ENCODE measurements at places on chromosomes 11 and 22.

DNA sequence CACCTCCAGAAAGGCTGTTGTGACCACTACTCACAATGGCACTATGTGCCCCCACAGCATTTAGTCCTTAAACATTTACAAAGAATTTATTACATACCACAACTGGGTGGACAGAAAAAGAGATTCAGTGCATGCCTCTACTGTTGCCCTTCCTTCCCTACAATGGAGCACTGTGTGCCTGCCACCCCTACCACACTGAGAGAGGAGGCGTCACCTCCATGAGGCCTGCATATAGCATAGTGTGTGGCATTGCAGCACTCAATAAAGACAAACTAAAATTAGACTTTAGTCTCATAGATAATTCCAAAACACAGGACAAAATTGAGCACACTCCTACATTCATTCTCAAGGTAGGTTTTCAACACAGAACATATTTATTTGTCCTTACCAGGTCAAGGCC lies 25.8 kb downstream of the THAP12 start:
- no peak for DNase-seq

DNA sequence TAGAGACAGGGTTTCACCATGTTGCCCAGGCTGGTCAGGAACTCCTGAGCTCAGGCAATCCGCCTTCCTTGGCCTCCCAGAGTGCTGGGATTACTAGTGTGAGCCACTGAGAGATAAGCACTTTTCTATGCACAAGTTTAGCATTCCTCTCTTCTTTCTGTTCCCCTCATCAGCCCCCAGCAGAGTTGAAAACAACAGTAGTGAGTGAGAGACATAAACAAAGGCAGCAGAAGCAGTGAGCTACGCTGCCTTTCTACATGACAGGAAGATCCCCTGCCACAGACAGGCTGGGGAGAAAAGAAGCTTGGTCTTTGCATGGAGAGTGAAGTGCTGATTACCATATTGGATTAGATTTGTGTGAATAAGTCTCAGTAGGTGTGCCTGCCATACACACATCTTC lies 392.0 kb upstream of the KIRREL3 start:
- no peak for DNase-seq

GRCh38 chr11:84146826-84147225 lies 860.7 kb upstream of the CCDC90B start:
- DNase-seq, result no peak

- DNase-seq, result peak; percentile 30
Measured at GRCh38 chr11:131136486-131136885, 220.2 kb upstream of the SNX19 start.

- DNase-seq, result no peak
Measured at GRCh38 chr11:44006917-44007361, 40.8 kb upstream of the ACCSL start.

DNA sequence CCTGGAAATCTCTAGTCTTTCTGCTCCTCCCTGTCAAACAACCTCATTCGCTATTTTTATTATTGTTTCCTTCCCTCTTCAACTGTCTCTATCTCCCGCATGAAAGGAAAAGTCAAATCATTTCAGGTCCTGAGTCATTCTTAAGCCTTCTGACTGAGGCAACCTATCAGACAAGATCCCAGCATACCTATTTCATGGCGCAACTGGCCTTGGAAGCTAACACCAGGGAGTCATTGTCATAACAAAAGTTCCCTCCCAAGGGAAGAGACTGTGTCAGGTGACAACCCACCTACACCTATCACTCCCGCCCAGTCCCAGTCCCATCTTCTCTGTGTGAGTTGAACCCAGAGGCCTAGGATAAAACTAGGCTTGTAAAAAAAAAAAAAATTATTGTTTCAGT lies 10.2 kb upstream of the ARHGAP42 start:
- DNase-seq, result no peak

GRCh38 chr22:32695451-32695891 lies 106.0 kb upstream of the TIMP3 start:
- DNase-seq, result no peak

- DNase-seq, result no peak
Measured at GRCh38 chr11:45229401-45230020, 56.6 kb downstream of the SYT13 start.

DNA sequence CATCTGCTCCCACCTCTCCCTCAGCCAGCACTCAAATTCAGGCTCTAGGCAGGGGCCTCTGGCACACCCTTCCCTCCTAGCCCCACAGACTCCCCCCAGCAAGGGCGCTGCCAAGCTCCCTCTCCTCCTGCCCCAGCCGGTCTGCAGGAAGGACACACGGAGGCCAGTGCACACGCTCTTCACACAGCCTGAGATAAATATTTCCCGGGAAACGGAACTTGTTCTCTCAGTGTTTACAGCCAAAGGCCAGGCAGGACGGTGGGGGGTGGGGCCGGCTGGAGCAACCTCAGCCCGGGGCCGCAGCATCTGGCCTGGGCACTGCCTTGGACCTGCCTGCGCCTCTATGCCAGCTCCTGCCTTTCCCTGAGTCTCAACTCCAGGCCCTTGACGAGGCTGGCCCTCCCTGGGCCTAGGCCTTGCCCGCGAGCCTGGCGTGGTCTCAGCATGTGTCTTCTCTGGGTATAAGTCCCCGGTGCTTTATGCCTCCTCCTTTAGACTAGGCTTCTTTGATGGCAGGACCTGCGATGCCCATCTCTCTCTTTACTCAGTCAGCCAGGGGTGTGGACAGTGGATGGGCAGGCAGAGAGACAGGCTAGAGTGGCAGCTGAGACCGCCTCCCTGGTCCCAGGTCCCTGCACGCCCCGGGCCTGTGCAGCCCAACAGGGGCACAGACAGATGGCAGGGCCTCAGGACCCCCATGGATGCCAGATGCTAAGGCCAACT lies 48.4 kb downstream of the PDE2A start:
- peak; percentile 28 for DNase-seq

- peak; percentile 74 for DNase-seq
Measured at GRCh38 chr11:128720522-128720985, 26.7 kb downstream of the FLI1 start.

DNA sequence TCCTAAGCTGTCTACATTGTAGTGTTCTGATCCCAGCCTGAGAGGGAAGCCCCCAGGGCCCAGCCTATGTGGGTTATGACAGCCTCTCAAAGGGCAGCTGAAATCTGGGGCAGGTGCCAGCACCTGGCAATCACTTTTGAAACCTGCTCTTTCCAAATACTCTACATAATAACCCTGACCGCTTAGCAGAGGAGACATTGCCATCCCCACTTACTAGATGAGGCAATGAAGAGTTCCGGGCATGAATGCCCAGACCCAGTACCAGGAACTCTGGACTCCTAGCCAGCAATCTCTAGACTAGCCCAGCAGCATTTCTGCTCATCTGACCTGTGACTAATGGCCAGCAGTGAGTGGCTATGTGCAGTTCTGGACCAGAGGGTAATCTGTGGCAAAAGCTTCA lies 412.4 kb upstream of the CADM1 start:
- no peak for DNase-seq

DNA sequence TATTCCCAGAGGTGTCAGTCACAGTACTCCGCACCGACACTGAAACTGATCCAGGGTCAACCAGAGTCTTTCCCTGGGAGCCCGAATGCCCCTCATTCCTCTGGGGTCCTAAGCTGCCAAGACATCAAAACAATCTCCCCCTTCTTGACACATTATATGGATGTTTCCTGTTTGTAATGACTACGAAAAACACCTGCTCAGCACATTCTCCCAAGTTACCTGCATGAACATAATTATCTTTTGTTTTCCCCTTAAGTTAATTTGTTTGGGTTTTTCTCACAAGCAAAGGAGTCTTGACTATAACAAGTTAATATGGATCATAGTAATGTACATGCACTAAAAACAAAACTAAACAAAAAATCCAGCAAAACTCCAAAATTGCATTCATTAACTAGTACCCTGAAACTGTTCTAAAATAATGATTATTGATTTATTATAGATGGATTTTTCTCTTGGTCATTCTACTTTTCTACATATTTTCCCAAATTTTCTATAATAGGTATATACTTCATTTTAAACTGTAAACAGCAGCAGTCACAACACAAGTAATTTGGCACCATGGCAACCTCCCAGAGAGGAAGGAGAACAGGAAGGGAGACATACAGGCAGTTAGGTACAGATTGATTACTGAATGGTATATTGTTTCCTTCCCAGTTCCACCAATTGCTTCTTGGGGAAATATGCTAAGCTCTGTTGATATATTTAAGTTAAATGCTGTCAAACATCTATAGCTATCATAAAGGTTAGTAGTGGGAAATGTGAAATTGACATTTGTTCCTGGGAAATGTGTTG lies 631.5 kb downstream of the METTL15 start:
- DNase-seq, result no peak

GRCh38 chr11:126115816-126116331 lies 53.2 kb upstream of the CDON start:
- DNase-seq, result peak; percentile 79

DNA sequence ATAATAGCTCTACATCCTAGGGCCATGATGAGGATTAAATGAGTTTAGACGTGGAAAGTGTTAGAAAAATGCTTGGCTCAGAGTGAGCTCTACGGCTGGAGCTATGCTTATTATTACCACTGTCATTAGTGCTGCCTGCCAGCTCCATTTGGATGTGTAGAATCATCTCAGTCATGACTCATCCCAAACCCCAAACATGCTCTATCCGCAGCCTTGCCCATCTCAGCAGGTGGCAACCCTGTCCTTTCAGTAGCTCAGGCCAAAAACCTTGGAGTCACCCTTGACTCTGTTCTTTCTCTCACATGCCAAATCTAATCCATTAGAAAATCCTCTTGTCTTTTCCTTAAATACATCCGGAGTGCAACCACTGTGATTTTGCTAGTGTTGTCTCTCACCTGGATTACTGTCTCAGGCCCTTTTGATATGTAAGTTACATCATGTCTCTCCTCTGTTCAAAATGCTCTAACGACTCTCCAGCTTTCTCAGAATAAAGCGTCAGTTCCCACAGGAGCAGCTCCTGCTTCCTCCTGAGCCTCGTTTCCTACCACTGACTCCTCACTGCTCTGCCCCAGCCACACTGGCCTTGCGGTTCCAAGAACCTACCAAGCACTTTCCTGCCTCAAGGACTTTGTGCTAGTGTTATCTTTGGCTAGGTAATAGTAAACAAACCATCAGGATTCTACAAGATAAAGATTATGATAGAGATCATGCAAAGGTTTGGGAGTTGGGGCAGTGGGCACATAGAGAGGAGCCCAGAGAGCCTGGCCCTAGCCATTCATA lies 10.5 kb upstream of the CHRM1 start:
- DNase-seq, result no peak

DNA sequence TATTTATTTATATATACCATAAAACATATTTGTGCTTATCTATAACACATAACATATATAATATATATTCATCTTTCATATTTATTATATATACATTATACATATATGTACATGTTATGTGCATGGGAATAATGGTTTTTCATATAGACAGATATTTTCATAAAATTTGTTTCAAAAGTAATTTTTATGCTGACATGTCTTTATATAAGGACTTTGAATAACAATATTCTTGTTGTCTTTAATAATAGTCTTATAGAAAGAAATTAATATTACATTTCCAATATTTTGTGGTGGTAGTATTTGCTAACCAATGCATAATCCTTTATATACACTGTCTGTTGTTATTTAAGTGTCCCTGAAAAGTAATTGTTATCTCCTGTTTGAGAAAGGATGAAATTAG lies 49.6 kb downstream of the GRM5 start:
- no peak for DNase-seq

DNA sequence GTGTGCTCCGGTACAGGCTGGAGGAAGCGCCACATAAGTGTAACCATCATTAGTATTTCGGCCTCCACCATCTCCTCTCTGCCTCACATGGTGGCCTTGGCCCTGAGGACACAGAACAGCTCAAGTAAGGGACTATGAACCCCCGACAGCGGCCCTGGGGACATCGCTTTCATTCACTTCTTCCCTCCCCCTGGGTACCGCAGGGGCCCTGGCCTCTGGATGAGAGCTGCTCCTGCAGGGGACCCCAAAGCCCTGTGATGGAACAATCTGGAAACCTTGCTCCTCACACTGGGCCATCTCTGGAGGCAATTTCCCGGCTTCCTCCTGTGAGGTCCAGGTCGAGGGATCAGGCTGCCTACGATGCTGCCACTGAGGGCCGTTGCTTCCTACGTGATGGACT lies 565.5 kb downstream of the BRD1 start:
- DNase-seq, result no peak

GRCh38 chr11:110883256-110883655 lies 171.0 kb upstream of the ARHGAP20 start:
- no peak for DNase-seq

- no peak for DNase-seq
Measured at GRCh38 chr11:15113381-15113780, 1.3 kb upstream of the INSC start.

DNA sequence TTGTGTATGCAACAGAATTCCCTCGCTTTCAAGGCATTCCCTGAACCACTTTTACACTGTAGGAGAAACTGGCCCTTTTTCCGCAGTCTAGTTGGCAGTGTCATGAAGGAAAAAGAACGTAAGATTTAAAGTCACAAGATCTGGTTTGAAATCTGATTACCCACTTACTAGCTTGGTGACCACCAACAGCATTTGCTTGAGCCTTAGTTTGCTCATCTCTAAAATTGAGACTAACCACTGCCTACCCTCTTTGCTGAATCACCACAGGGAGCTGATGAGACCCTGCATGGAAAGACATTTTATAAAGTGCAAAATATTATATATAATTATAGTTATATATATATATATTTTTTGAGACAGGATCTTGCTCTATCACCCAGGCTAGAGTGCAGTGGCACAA lies 39.4 kb downstream of the SYTL2 start:
- DNase-seq, result no peak

- DNase-seq, result no peak
Measured at GRCh38 chr11:47750725-47751124, 16.4 kb downstream of the FNBP4 start.

DNA sequence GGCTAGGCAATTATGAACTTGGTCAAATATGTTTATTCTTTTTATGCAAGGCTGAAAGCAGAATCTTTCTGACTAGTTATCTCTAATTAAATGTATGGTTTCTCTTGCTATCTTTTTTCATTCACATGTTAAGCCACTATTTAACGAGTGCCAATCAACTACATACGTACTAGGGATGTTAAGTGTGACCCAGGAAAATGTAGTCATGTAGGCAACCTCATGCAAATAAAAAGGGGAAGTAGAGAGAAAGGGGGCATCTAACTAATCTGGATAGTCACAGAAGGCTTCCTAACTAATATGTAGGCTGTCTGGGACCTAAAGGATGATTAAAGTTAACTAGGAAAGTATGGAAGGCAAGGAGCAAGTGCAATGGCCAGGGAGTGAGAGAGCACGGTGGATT lies 23.5 kb downstream of the TBRG1 start:
- no peak for DNase-seq
